ENCODE measurements at places on chromosomes 7 and 10.
A peak's percentile ranks its signal among the peaks of the same experiment; 100 is the strongest.

DNA sequence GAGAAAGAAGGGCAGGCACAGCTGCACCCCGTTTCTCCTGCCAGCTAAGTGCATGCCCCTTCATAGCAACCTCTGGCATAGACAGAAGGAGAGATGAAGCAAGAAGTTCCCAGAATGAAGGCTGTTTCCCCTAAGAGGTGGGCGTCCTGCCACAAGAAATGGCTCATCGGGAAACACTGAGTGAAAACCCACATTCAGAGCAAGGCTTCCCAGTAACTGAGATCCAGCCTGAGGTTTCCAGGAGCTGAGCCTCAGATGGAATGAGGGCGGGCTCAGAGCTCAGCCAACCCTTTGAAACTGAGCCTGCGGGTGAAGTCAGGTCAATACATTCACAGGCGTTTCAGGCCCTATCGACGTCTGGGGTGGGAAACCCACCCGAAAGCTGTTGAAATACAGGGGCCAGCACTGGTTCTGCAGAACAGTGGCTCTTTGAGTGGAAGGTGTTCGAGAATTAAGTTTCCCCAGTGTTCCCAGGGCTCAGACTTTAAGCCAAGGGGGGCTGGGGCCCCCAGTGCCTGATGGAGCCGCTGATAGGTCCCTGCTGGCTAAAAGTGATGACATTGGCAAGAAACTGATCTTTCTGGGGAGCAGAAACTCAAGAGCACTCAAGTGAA lies 510.2 kb downstream of the RPS24 start:
- DNase-seq, result no peak

DNA sequence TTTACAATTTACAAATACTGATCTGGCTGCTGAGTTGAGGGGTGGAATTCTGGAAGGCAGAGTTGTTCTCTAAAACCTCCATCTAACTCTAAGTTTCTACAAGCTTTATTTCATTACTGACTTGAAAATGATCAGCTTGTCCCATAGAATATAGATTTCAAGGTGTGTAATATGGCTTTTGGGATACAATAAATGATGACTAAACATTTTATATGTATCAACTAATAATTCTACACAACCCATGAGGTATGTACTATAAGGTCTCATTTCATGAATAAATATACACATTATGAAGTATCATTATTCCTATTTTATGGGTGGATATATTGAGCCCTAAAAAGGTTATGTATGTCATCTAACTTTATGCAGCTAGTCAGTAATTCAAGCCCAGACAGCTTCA lies 1214.3 kb upstream of the SORCS1 start:
- no peak for DNase-seq

DNA sequence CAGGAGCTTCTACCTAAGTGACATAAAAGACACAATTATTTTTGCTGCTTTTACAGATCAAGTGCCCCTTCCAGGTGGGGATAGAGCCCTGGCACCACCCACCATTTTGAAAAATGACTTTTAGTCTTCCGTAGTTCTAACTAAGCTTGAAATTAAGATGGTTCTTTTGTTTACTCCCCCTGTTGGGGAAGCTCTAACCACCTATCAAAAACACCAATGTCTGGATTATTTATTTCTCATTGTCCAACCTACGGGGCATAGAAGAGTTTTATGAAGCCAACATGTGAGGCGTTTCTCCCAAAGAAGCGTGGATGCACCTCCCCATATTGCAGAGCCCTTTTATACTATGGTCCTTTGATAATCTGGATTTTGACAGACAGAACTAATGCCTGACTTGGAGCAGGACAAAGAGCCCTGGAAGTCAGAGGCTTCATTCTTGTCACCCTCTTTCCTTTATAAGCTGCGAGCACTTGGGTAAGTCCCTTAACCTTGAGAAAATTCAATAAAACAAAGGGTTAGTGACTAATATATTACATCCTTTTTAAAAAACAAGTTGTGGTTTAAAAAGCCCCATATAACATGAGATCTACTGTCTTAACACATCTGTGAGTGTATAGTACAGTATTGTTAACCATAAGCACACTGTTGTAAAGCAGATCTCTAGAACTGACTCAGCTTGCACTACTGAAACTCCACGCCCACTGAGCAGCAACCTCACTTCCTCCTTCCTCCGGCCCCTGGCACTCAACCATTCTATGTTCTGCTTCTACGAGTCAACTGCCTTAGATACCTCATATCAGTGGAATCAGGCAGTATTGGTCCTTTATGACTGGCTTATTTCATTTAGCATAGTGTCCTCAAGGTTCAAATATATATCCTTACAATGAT lies 67.5 kb downstream of the ATXN7L1 start:
- no peak for DNase-seq

- no peak for DNase-seq
Observed at GRCh38 chr7:142945001-142945400, 5.7 kb downstream of the LLCFC1 start.

- DNase-seq, result no peak
Observed at GRCh38 chr10:23338886-23339285, 5.7 kb downstream of the C10orf67 start.

- no peak for DNase-seq
Observed at GRCh38 chr7:149197675-149198074, 2.3 kb downstream of the ZNF282 start.

DNA sequence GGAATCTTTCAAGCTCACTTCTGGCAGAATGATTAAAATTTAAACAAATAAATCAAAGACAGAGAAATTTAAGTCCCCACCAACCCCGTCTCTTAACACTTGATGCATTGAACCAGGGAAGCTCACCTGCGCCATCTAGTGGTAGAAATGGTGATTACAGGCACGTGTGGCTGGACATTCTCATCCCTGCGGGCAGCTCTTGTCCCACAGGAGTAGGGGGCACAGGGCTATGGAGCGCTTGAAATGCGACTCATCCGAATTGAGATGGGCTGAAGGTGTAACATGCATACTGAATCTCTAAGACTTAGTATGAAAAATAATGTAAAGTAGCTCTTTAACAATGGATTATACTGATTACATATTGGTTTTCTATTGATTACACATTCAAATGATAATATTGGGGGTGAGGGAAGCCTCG lies 24.8 kb upstream of the SLIT1 start:
- peak; percentile 80 for DNase-seq

- DNase-seq, result no peak
Observed at GRCh38 chr7:31633467-31633866, 53.5 kb upstream of the PPP1R17 start.

DNA sequence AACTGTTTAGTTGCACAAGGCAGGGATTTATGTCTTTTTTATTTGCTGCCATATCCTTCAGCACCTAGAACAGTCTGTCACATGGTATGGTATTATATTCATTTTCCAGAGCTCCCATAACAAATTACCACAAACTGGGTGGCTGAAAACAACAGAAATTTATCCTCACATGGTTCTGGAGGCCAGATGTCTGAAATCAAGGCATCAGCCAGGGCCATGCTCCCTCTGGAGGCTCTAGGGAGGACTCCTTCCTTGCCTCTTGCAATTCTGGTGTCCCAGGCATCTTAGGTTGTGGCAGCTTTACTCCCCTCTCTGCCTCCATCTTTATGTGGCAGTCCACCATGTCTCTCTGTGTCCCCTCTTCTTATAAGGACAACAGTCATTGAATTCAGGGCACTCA lies 43.1 kb downstream of the MET start:
- no peak for DNase-seq

GRCh38 chr10:33238643-33239042 lies 95.8 kb downstream of the NRP1 start:
- no peak for DNase-seq

DNA sequence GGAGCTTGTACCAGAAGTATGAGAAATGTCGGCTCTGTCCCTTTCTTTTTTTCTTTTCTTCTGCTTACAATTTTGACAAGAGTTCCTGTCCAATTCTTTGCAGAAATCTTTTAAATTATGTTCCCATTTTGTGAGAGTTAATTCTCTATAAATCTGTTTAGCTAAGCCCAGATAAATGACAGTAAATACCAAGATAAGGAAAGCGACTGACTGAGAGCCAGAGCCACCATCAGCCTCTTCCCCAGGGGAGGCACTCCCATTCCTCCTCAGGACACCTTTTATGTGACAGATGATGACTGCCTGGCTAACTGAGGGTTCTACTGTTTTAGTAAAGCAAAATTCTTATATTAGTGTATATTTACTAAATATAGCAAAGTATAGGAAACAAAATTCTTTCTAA lies 6.9 kb upstream of the GGCT start:
- no peak for DNase-seq

DNA sequence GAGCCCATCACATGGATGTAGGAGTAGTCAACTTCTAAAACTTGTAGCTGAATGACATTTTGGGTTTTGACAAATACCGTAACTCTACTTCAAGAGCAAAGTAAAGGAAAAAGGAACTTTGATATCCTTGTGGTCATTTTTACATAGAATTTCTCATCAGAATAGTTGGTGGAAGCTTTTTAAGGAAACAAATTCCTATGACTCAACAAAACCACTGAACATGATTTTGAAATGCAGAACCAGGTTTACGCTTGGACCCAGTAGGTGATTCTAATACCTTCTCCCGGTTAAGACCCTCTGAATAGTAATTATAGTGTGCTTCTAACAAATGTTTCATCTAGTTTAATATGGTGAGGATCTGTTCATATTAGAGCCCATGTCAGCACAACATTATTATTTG lies 307.8 kb downstream of the GPR37 start:
- DNase-seq, result no peak

- no peak for DNase-seq
Observed at GRCh38 chr7:25527665-25528170, 299.4 kb upstream of the NPVF start.

DNA sequence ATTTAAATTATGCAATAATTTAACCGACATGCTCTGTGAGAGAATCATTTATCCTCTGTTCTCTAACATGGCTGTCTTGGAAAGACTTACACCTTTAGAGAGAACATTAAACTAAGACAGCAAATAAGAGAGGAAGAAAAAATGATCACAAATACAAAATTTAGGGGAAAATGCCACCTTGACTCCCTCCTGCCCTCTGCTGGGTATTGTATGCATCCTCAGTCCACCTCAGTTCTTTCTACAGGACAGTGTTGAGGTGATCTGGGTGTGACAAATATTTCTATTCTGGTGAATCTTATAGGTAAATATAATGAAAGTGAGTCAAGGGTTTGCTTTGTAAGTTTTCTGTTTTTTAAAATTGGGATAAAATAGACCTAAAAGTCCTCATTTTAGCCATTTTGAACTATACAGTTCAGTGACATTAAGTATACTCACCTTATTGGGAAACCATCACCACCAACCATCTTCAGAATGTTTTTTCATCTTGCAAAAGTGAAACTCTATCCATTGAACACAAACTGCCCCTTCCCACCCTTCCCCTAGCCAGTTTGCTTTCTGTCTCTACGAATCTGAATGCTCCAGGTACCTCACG lies 61.5 kb upstream of the ELMO1 start:
- DNase-seq, result no peak
